ENCODE measurements at places on chromosomes 1 and 21.

DNA sequence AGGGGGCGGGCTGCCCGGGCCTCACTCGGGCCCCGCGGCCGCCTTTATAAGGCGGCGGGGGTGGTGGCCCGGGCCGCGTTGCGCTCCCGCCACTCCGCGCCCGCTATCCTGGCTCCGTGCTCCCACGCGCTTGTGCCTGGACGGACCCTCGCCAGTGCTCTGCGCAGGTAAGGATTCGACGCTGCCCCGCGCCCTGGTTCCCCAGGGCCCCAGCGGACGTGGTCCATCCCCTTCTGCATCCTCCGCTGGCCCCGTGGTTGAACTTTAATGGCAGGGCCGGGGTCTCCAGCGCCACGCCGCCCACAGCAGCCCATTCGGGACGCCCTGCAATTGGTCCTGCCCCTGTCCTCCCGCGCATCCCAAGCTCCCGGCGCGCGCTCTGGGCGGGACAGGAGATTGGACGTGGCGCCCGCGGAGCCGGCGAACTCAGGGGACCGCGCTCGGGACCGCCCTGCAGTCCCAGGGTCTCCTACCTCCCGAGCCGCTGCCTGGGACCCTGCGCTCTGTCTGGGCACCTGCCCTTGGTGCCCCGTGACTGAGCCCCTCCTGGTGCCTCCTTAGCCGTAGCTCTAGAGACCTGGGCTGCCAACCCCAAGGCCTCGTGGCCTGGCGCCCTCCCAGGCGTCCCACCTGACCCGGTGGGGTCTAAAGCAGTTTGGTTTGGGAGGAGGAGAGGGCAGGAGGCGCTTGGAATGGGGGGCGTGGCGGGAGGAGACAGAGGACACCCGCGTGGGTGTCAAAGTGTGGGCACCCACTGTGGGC lies at the start of gene ALPL:
Gene ALPL, plus strand, starts transcription at position 73 of the 762 bp plus-strand sequence. CDS start 44,659 bp downstream, outside the sequence.
- DNase-seq = no peak

GRCh38 chr1:183952101-183952500 lies 85.4 kb downstream of the COLGALT2 start:
- no peak for DNase-seq

GRCh38 chr21:33403786-33404585 lies 773 bp downstream of the IFNGR2 start:
- no peak for DNase-seq

DNA sequence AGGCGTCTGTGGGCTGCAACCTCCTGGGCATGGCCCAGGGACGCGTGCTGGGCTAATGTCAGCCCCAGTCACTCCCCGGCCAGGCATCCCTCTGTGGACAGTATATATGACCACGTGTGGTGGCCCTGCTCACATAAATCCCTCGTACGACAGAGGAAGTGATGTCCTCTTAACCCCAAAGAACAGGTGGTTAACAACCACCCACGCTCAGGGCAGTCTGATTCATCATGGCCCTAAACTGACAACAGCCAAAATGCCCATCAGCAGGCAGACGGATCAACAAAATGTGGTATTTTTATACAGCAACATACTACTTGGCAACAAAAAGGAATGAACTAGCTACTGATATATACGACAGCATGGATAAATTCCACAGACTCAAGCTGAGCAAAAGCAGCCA lies 51.0 kb downstream of the ECE1 start:
- DNase-seq = no peak

DNA sequence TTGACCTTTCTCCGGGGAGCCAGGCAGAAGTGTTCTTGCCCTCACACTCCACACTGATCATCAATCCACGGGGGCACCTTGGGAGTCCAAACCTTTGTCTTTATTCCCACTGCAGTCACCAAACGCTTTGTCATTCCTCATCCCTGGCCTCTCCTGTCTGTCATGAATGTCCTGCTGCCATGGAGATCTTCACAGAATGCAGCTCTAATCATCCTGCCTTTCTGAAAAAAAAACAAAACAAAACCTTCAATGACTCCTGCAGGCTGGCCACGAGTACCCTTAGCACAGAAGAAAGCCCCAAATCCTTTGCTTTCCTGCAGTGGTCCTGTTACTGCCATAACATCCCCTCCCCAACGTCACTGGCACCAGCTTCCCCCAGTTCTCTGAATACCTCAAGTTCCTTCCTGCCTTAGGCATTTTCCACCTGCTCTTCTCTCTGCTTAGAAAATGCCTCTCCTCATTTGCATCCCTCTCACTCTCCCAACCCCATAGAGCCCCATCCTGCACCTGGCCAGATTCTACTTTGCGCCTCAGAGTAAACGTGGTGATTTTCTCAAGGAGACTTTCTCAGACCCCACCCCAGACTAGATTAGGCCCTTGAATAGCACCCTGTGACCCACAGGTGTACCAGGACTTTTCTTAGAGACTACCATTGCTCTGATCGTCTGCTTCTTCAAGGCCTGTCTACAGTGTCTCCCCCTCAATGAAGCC lies 131.2 kb downstream of the AK5 start:
- no peak for DNase-seq

DNA sequence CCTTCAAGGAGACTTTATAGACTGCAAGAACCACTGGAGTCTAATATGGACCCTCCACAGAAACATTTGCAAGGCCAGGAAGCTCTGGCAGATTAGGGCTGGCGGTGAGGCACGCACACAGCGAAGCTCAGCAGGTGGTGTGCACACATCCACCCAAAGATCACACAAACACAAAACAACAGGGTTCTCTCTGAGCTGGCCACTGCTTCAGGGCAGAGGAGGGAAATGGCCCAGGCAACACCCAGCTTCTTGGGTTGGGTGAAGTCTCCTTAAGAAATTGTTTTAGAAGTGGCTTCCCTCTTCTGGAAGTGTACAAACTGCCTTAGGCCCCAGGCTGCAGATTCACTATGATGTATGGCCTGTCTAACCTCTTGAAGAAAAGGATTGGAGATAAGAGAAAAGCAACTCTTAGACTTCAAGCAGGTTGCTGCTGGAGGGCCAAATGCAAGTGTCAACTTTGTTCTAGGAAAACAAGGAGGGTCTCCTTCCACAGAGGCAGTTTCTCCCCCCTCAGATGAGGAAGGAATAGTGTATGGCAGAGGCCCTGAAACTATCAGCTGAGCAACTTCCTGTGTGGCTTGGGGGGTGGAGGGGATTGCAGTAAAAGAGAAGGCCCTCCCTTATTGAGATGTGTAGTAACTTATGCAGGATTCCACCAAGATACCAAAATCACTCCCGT lies 2.0 kb downstream of the RCSD1 start:
- DNase-seq = no peak

GRCh38 chr1:223639331-223639749 lies 26.2 kb downstream of the CAPN8 start:
- no peak for DNase-seq

- no peak for DNase-seq
These were observed 102.8 kb downstream of the CASZ1 start for GRCh38 chr1:10693497-10694273.

DNA sequence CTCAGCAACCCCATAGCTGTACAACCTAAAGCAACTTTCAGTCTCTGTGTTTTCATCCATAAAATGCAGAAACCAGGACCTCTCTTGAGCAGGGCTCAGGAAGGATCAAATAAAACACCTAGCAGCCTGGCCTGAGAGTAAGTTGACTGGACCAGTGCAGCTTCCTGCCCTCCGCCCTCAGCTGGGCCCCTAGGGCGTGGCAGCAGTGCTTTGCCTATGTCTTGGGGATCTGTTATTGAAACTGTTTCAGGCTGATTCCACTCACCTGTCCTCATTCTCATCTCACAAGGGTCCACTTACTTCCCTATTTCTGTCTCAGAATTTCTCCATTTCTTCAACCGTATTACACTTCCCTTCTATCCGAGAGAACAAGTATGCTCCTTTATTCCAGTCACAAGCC lies 17.3 kb downstream of the LRRC42 start:
- DNase-seq = no peak

- DNase-seq = no peak
These were observed 54.3 kb upstream of the ERO1B start for GRCh38 chr1:236336084-236336483.

GRCh38 chr1:84257617-84258016 lies 43.9 kb upstream of the SAMD13 start:
- DNase-seq = no peak

- DNase-seq = no peak
These were observed 49.9 kb downstream of the PRKCZ start for GRCh38 chr1:2099886-2100779.

GRCh38 chr1:200306944-200307754 lies 102.7 kb downstream of the ZNF281 start:
- peak; percentile 18 for DNase-seq

GRCh38 chr1:203271018-203271743 lies 34.1 kb upstream of the BTG2 start:
- DNase-seq = peak; percentile 33

GRCh38 chr1:62784509-62785365 lies 805 bp downstream of the ATG4C start:
- DNase-seq = no peak

- DNase-seq = no peak
These were observed 62.5 kb upstream of the ESRRG start for GRCh38 chr1:216785737-216786136.

DNA sequence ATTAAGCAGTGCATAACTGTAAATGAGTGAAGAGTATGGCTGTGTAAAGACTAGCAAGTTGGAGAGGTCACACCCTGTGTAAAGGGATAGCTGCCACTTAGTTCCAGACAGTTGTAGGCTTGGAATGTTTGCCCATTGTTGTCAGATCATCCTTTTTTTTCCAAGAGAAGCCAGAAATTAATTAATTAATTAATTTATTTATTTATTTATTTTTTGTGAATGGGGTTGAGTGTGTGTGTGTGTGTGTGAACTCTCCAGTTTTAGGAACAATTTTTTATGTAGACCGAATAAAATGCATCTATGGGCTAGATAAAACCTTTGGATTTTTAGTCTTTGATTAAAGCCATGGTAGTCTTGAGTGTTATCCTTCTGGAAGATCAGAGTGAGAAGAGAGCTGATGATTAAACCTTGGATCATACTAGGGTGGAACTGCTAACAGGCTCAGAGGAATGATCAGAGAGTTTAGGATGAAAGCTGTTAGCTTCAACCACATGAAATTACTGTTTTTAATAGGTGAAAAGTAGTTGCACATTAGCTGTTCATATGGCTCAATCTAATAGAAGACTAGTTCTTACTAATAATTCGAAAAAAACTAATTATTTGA lies 58.4 kb downstream of the OSBPL9 start:
- DNase-seq = no peak

DNA sequence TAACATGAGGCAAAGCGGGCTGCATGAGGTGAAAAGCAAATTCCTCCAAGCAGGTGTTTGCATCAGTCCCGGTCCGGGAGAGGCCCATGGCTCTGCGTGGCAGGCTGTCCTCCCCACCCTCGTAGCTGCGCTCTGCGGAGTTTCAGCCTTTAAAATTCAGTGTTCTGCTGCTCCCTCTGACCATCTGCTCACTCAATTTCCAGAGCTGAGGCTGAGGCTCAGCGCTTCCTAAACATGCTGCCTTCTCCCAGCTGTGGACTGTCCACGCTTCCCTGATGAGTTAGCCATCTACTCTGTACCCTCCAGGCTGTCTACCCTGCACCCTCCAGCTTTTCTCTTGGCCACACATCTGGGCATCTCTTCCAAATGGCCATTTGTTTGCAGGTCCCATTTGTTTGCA lies 87.7 kb downstream of the KCNJ6 start:
- no peak for DNase-seq

- no peak for DNase-seq
These were observed 15.3 kb upstream of the FHAD1 start for GRCh38 chr1:15231714-15232201.
